Activated CD8-positive, alpha-beta memory T cell treated with anti-CD3 and anti-CD28 coated beads, Interleukin-2, amount 50 U/mL, for 48 hours (primary cell): ENCODE measurements at places on chromosomes 5 and 9.
A peak's percentile ranks its signal among the peaks of the same experiment; 100 is the strongest.

GRCh38 chr5:1563051-1563461 lies 39.3 kb upstream of the LPCAT1 start:
- DNase-seq, result no peak

GRCh38 chr5:138611678-138612218 lies 36.5 kb upstream of the HSPA9 start:
- no peak for DNase-seq

GRCh38 chr5:162037431-162037830 lies 30.1 kb upstream of the GABRG2 start:
- no peak for DNase-seq

GRCh38 chr5:137001026-137001569 lies 498.0 kb downstream of the SPOCK1 start:
- DNase-seq, result no peak

DNA sequence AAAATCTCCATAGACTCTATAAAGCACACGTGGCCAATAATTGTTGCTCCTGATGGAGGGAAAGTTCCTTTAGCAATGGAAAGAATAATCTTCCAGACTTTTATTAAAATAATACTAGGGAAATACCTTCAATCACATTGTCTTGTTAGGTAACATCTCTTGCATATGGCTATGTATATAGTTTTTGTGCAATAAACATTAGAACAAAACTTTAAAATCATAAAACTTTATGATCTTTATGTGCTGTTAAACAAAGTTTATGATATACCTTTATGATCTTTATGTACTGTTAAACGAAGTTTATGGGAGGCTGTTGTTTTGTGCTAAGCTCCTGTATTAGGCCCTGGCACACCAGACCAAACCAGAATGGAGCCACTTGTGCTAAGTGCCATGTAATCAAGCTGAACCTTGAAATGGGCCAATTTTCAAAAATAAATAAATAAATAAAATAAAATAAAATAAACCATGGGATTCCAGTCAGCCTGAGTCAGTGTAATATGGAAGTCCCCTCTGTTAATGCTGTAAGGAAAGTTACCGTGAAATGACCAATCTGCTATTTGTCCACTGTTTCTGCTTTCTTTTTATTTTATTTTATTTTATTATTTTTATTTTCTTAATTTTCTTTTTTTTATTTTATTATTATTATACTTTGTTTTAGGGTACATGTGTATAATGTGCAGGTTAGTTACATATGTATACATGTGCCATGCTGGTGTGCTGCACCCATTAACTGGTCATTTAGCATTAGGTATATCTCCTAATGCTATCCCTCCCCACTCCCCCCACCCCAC lies 431.3 kb downstream of the SPATA31D1 start:
- no peak for DNase-seq

- DNase-seq, result no peak
Observed at GRCh38 chr5:170355601-170356098, 33.5 kb downstream of the KCNMB1 start.

- no peak for DNase-seq
Observed at GRCh38 chr5:86029308-86029707, 588.4 kb upstream of the COX7C start.

DNA sequence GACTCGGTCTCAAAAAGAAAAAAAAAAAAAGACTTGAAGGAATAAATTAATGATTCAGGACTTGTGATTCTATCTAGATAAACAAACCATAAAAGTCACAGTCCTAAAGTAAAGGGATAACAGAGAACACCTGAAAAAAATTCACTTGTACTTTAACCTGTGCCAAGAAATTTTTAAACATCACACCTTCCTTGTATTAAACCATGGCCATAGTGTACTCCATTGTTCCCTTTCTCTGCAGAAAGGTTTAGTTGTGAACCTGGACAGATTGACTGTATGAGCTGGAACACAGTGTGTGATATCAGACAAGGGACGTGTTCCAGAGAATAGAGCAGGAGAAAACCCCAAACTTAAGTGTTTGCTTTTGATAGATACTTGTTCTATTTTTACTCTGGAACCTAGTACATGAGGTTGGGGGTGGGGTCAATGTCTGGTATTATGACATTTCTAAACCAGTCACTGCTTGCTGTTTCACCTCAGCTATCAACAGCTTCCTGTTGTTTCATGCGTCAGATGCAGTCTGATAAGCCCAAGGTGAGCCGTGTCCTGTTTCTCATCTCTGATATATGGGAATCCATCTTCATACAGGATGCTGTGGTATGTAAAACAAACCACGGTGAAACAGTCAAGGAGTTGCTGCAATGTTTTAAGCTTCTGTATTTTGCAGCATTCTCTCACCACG lies 62.5 kb upstream of the ITGA1 start:
- no peak for DNase-seq

DNA sequence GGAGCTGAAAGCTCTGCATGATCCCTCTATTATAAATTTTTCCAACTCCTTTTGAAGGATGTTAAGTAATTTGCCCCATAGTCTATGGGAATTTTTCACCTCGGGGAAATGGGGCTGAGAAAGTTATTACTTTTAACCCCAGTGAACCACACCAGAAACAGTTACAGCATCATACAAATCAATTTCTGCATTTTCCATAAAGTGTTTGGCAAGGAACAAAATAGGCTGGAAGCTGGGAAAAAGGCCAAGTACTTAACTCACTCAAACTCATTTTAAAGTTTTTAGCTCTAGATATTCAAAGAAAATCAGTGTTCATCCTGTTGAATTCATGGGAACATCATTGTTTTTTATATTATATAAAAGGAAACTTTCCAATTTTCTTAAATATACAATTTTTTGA lies 160.9 kb downstream of the SH3GL2 start:
- no peak for DNase-seq

GRCh38 chr9:20200991-20201431 lies 412.2 kb upstream of the SLC24A2 start:
- DNase-seq, result no peak

DNA sequence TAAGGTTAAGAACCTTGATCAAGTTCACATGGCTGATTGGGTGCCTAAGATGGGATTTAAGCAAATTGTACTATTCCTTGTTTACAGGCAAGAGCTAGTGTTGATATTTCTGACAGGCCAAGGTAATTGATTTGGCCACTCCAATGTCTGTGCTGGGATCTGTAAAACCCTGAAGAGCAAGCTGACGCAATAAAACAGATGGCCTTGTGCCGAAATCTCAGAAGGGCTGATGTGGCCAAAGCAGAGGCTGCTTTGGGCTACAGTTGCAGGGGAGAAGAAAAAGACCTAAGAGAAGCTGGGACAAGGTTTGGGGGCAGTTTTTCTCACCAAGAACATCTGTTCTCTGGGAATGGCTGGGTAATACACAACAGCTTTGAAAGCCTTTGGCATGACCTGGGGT lies 463.2 kb upstream of the ZNF608 start:
- no peak for DNase-seq

GRCh38 chr9:118367383-118367782 lies 663.2 kb downstream of the TLR4 start:
- DNase-seq, result no peak

DNA sequence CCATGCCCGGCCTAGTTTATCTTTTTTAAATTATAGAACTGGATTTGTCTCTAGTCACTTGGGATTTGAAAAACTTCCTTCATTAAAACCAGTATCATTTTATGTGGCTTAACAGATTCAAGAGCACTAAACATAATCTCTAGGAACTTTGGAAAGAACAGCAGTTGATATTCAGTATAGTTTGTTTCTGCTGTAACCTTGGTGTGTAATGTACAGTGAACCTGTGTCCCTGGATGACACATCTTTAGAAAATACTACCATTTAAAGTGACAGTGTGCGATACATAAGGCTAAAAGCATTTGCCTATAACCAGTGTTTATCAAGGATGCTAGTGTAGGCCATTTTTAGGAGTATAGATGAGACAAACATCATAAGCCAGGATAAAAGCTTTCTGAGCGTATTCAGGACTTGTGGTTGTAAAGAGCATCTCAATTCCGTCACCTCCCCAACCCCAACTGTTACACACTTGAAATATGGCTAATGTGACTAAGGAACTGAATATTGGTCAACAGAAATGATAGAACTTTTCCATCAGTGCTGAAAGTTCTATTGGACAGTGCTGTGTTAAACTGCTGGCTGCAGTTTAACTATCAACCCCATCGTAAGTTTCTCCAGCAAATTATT lies 4.4 kb downstream of the SNX18 start:
- no peak for DNase-seq

DNA sequence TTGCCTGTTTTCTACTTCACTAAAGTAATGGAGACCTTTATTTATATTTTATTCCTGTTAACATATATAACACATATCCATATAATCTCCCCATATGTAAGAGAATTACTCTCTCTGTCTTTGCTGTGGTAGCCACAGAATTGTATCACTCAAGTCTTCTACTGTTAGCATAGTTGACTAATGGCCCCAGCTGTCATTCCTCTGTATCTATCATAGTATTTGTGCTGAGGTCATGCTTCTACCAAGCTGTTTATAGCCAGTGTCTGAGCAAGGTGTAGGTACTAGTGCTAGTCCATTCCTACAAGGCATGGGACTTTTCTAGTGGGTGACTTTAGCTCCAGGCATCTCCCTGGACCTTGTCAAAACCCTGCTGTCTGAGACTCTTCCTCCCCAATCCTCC lies 244.1 kb downstream of the KIAA0825 start:
- DNase-seq, result no peak

GRCh38 chr9:106779796-106780195 lies 83.2 kb upstream of the ZNF462 start:
- no peak for DNase-seq

DNA sequence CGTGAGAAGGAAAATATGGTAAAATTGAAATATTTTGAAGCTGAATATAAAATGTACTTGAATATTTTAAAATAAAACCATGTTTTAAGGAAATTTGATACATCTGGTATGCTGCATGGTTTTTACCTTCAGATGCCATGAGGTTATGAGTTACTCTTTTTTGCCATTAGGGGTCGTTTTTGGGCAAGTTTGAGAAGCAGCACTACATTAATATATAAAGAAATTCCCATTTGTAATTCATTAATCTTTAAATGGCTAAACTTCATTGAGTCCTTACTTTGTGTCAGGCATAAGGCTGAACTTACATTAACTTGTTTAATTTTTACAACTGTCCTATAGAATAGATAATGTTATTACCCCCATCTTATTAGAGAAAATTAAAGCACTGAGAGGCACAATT lies 152.3 kb downstream of the KDM4C start:
- DNase-seq, result no peak

DNA sequence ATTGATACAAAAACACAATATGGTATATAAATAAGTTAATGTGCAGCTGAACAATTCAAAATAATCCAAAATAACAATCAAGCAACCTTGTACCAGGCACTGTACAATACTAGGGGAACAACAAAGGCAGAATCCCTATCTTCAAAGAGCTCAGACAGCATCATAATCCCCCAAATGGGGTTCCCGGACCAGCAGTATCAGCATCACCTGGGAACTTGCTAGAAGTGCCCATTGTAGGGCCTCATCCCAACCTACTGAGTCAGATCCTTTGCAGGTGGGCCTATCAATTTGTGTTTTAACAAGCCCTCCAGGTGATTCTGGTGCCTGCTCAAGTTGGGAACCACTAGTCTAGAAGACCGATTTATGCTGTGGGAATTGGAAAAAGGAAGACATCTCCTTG lies 27.1 kb downstream of the SLIT3 start:
- DNase-seq, result no peak

DNA sequence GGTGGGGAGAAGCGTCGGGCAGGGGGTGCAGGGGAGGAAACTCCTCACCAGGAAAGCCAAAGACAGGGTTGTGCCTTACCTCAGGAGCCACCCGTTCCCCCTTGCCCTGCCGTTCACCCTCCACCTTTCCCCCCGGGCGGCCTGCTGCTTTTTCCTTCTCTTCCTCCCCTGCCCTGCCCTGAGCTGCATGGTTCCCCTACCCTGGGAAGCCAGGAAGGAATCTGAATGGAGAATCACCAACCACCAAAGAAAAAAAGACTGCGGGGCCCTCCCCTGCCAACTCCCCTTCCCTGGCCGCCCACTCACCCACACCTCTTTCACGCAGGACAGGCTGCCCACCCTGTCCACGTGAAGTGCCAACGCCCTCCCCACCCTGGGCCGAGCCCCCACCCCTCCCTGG lies 820 bp upstream of the NFX1 start:
- peak; percentile 72 for DNase-seq

DNA sequence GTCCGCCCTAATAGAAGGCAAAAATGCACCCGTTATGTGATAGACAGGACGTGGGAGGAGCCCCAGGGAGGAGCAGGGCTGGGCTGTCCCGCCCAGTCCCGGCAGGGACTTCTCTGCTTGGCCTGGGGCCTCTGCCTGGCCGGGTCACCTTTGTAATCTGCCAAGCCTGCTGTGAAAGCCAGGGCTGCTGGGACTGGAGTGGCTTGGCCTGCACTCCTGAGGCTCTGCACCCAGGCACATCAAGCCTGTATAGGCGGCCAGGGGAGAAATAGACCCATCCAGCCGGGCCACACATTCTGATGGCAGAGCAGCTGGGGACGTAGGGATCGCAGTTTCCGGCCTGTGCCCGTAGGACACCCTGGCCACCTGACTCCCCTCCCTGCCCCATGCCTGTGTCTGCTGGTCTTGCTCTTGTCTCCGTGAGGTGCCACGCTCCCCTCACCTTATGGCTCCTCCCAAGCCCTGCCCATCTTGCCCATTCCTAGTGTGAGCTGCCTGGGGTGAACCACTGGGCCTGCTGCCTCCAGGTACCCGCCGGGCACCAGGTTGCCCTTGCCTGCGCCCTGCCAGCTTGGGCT lies 28.1 kb downstream of the DYNC2I2 start:
- DNase-seq, result no peak

DNA sequence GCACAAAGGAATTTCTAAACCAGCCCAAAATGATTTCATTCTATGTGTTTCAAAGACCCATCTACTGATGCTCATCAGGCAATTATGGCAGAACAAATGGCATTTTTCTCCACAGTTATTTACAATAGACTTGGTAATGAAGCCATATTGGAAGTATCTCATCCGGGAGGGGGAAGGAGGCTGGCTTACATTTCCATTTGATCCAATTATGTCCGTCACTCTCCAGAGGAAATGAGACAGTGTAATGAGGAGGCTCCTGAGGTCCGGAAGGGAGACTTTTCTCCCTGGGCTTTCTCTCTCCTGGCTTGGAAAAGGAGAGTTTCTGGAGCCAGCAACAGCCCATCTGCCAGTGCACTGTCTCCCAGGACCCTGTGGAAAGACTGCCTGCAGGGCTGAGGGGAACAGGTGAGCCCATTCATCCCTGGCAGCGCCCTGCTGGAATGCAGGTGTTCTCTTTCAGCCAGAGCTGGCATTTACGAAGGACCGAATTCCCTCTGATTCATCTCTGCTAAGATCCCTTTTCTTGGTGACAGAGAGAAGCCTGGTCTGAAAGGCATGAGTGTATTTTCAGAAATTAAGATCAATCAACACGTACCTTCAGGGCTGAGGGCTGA lies 54.9 kb upstream of the SAP30L start:
- no peak for DNase-seq
